Amygdala (tissue), 56 donors: ENCODE measurements at places on chromosomes 6 and 20.

DNA sequence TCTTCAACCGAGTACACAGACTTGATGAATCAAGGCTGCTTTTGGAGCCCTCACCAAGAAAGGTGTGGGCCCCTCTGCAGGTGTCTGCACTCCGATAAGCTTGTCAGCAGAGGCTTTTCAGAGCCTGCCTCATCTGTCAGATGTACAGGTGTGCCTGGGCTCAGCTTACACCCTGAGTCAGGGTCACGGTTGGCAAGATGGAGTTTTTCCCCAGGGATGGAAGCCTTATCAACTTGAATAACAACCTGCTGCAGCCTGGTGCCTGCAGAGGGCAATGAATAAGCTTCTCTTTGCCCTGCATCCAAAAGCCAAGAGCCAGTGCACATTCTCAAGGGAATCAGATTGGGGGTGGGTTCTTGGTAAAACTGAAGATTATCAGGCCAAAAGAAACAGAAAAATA is 427.1 kb downstream of the CD83 start:
- DNase-seq, result no peak

DNA sequence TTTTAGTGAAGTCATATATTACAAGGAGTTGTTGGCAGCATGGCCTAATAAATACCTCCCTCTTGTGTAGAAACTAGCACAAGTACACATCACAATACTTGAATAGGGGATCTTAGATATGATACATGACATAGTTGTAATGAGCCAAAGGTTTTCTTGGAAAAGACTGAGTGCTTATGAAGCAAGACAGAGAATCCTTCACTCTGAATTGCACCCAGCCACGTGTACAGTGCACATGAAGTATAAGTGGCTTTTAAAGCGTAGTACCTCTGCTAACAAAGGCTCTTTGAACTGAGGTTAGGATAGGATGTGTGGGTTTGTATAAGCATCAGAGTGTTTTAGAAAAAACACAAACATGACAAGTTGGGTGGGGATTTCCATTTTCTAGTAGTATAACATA is 145.5 kb upstream of the STMND1 start:
- no peak for DNase-seq

DNA sequence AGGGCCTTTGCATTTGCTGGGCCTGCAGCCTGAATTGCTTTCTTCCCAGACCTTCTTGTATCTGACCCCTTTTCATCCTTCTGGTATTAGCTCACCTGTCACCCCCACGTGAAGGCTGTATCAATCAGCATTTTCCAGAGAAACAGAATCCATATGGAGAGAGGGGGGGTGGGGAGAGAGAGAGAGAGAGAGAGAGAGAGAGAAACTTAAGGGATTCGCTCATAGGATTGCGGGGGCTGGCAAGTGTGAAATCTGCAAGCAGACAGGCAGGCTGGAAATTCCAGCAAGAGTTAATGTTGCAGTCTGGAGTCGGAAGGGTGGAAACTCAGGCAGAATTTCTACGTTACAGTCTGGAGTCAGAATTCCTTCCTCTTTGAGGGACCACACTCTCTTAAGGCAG is 410.7 kb upstream of the SULF2 start:
- no peak for DNase-seq

- no peak for DNase-seq
Measured at GRCh38 chr20:50381771-50382593, 128.2 kb upstream of the PTPN1 start.

GRCh38 chr6:158374020-158374419 is 61.8 kb downstream of the TULP4 start:
- DNase-seq, result no peak
